ENCODE measurements at places on chromosomes 4 and X.
A peak's percentile ranks its signal among the peaks of the same experiment; 100 is the strongest.

- DNase-seq, result no peak
Measured at GRCh38 chrX:50081282-50081889, 119.4 kb downstream of the AKAP4 start.

DNA sequence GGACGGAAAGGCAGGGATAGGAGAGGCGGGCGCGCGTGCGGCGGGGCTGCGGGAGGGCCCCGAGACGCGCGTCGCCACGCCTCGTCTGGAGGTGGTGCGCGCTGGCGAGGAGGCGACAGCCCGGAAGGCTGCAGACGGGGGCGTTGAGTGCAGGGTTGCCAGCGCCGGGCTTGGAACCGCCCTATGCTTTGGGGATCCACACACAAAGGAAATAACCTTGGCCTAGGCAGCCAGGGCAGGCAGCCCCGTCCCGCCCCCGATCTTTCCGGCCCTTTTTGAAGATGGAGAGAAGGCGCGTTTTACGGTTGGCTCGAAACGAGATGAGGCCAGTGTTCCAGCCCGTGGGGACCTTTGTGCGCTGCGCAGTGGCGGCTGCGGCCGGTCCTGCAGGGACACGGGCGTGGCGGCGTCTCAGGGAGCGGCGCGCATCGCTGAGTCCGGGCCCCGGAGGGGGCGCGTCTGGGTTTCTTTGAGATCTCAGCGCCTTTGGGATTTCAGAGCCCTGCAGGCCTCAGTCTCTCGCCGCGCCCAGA is 50.8 kb upstream of the TRIM2 start:
- no peak for DNase-seq

GRCh38 chrX:29746326-29746725 is 469.0 kb upstream of the MAGEB2 start:
- DNase-seq, result peak; percentile 10

DNA sequence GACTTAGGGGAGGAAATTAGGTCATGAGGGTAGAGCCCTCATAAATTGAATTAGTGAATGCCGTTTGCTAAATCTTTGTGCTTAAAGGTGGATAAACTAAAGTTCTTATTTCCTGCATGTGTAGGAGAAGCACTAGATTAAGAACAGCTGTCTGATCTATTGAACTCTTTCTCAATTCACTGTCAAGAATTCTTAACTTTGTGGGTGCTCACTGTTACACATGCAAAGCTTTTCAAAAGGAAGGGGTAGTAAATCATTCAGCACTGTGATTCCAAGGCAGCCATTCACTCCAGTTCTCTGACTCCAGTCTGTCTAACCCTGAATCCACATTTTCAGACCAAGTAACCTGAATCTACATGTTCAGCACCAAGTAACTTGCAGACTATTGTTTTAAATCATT is 1520.1 kb downstream of the PCDH18 start:
- DNase-seq, result no peak

DNA sequence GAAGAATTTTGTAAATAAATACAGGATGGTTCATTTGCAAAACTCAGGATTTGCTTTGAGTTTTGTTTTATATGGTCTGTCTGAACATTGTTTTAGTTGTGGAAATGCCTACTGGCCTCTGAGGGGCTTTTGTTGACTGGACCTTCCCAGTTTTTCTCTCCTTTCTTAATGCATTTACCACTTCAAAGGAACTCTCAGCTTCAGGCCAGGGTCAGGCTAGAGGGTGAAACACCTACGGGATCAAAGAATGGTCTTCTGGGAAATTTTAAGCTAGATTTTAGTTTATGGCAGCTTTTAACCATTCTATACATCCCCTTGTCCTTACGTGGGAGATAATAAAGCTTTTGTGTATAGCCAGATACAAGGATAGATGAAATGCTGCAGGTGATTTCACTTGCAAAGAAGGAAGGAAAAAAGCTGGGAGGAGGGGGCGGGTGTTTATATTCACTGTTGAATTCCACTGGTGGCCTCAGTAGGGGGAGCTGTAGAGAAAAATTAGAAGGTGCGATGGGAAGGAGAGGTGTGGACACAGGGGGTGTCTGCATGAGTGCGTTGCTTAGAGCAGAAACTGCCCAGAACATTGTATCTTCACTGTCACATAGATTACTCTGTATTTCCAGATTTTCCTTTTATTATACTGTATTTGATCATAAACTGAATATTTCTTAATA is 151.8 kb downstream of the TSPAN5 start:
- DNase-seq, result no peak

GRCh38 chr4:39043861-39044363 is 11.7 kb upstream of the TMEM156 start:
- no peak for DNase-seq

GRCh38 chrX:16785247-16786138 is 773 bp upstream of the TXLNG start:
- DNase-seq, result no peak

DNA sequence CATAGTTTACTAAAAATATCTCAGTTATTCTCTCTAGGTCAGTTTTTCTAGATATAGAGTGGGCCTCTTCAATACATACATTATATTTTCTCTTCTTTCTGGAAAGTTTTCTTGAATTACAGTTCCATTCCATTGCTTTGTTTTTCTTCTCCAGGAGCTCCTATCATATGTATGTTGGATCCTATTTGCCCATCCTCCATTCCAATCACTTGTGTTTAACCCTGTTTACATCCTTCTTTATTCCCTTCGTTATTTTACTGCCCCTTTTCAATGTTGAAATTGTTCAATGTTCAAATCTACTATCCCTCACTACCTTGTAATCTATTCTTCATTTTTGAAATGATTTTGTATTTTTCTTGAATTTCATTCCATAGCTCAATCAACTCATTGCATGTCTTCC is 97.4 kb downstream of the IRF2 start:
- DNase-seq, result no peak

DNA sequence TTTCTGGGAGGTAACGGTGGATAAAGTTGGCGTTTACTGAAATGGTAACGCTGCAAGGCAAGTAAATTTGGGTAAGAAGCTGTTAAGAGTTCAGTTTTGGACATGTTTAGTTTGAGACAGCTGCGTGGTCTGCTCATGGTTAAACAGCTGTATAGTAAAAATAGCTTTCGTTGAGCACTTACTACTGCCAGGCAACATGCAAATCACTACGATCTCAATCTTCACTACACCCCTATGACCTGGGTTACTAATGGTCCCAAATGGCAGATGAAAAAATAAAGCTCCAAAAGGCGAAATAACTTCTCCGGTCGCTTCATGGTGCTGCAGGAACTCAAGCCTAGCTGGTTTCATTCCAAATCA is 22.2 kb downstream of the FABP2 start:
- DNase-seq, result no peak

DNA sequence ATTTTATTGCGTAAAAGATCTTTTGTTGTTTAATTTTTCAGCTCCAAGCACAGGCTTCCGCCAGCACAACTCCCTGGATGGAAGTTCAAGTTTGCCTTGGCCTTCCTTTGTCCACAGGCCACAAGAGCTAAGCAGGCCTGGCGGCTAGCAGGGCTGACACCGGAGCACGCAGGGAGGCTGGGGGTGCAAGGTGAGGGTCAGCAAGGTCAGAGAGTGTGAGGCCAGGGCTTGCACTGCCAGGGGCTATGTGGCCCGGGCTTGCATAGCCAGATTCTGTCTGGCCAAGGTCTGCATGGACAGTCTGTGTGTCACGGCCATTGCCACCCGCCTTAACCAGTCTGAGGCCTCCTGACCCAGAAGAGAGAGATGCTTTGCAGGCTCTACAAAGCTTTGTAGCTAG is 123.9 kb downstream of the BCOR start:
- DNase-seq, result no peak

DNA sequence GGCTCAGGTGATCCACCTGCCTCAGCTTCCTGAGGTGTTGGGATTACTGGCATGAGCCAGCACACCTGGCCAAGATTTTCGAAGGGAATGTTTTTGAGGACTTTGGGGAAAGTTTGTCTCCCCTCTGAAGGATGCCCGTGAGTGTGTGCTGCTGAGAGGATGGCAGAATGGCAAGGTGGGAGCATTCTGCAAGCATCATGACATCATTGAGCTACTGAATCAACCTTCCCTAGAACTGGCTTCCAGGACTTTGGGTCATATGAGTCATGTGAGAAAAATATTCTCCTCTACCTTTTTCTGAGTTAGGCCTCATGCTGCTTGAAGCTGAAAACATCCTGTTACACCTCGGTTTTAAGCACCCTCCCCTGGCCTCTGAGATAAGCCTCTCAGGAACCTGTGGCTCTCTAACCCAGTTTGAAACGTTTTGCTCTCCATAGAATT is 31.0 kb downstream of the TMEM131L start:
- DNase-seq, result no peak

DNA sequence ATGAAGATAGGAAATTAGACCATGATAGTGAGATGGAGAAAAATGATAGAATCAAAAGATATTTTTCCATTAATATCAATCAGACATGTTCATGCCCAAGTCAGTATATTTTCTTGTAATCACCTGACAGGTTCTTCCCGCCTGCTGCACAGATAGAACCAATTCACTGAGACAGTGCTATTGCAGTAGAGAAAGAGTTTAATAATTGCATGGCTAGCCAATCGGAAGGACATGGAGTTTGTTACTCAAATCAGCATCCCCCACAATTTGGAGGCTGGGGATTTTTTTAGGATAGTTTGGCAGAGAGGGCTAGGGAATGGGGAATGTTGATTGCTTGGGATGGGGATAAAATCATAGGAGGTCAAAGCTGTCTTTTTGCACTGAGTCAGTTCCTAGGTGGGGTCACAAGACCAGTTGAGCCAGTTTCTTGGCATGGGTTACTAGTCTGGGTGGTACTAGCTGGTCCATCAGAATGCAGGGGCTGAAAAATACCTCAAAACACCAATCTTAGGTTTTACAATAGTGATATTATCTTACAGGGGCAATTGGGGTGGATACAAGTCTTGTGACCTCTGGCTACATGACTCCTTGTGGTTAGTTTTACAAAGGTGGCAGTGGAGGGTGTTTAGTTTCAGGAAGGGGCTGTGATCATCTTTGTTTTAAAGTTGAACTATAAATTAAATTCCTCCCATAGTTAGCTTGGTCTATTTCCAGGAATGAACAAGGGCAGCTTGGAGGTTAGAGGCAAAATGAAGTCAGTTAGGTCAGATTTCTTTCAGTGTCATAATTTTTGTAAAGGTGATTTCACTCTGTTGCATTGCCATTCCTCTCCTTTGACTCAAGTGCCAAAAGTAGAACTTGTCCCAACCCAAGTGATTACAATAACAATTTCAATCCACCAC is 100.3 kb upstream of the PDE5A start:
- no peak for DNase-seq

- DNase-seq, result no peak
Measured at GRCh38 chrX:1231850-1232465, 19.5 kb upstream of the CRLF2 start.

- DNase-seq, result no peak
Measured at GRCh38 chrX:154486396-154487207, at the start of gene UBL4A. Gene UBL4A (minus strand): TSS chrX:154486615. CDS start chrX:154486584, 31 bp downstream.
